ENCODE measurements at places on chromosomes 3 and 15.
A peak's percentile ranks its signal among the peaks of the same experiment; 100 is the strongest.

DNA sequence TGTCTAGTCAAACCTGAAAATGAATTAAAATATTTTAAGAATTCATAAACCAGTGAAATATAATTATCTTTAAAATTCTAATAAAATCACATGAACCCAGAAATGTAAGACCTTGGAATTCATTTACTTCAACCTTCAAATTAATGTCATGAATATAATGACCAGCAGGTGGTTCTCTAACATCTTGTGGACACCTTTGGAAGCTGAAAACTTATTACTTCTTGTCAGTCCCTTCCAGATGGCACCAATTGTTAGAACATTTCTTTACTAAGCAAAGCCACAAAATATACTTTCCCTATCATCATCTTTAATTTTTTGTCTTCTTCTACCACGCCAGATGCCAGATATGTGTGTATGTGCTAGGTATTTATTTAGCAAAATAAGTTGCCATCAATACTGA, 240.0 kb downstream of the MBNL1 start:
- no peak for DNase-seq

GRCh38 chr3:62798000-62798399, 77.2 kb downstream of the CADPS start:
- no peak for DNase-seq

- DNase-seq, result no peak
These were observed 25.8 kb upstream of the ALDH1A3 start for GRCh38 chr15:100853676-100854440.

- no peak for DNase-seq
These were observed 687.9 kb downstream of the SQOR start for GRCh38 chr15:46322753-46323152.

GRCh38 chr3:23968463-23969184, 23.5 kb downstream of the NR1D2 start:
- no peak for DNase-seq

- DNase-seq, result no peak
These were observed 6.3 kb upstream of the BHLHE40 start for GRCh38 chr3:4972652-4973643.

DNA sequence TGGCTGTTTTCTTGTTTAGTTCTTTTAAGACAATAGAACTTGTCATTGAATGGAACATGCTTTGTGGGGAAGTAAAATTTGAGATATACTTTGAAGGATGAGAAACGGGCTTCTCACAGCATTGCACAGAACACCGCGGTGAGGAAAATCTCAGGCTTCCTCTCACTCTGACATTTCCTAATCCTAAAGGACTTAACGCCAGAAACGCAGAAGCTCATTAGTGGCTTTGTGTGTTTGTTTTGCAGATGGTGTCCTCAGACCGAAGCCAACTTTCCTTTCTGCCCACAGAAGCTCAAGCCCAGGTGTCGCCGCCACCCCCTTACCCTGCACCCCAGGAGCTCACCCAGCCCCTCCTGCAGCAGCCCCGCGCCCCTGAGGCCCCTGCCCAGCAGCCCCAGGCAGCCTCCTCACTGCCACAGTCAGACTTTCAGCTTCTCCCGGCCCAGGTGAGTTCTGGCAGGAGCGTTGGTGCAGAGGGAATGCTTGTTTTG, 78.9 kb upstream of the BLM start:
- DNase-seq, result no peak

GRCh38 chr3:14220933-14221332, 42.3 kb downstream of the LSM3 start:
- DNase-seq, result no peak

DNA sequence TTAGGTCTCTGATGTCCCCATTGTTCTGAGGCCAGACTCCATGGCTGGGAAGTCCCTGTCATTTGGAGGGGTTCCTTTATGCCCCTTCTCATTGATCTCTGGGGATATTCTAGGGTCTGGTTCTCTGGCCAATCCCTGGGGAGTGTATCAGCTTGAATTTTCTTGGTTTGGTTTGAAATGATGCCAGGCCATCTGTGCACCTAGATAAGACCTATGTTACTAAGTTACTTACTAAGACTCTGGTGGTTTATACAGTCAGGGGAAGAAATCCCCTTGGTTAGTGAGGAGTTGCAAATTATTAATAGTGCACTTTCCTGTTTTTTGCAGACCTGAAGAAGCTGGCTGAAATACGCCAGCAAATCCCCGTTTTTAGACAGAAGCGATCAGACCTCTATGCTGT, 20.3 kb downstream of the NIT2 start:
- no peak for DNase-seq

- no peak for DNase-seq
These were observed 516.1 kb downstream of the ZIC1 start for GRCh38 chr3:147925272-147925671.

DNA sequence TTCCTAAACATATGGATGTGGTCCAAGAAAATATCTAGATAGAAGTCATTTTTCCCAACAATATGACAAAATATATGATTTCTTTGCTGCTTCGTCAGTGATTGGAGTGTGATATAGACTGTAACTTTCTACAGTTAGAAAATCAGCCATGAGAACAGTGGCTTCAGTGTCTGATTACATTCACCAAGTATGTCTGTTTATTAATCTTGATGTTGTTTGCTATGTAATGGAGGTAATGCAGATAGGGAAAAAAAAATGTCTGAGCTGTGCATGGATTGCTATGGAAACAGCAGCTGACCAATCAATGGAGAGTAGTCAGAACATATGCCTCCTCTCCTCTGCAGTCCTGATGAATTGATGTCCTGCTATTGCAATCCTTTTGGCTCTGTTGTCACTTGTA, 72.3 kb upstream of the GAP43 start:
- no peak for DNase-seq

DNA sequence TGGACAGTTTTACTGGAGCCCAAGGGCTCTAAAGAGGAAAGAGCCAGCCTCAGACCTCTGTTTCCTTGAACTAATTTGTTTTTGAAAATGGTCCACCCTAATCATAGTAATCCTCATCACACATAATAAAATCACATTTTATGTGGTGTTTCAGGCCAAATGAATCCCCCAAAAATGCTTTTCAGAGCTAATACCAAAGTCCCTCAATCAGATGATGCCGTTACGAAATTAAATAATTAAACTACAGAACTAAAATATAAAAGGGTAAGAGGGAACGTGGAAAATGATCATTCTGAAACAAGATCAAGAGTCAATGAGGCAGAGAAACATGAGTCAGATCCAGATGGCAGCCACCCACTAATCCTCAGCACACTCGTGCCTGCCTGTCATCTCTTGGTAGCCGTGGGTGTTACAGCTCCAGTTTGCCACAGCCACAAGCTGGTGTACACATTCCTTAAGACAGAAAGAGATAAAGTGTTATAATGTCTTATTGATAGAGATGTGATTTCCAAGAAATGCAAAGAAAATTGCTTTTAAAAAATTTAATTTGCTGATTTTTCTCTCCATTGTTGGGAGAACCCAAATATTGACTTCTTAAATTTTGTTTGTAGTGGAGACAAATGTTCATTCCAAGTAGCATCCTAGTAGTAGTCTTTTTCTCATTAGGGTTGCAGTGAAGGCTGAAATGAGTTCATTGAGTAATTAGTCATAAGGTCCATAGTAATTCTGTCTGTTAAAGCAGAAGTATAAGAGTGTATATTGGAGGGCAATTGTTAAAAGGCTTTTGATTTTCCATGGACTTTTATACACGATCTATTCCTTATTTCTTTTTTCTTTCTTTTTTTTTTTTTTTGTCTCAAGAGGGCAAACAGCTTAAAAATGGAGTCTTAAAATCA, 104.2 kb downstream of the AGBL1 start:
- DNase-seq, result no peak

DNA sequence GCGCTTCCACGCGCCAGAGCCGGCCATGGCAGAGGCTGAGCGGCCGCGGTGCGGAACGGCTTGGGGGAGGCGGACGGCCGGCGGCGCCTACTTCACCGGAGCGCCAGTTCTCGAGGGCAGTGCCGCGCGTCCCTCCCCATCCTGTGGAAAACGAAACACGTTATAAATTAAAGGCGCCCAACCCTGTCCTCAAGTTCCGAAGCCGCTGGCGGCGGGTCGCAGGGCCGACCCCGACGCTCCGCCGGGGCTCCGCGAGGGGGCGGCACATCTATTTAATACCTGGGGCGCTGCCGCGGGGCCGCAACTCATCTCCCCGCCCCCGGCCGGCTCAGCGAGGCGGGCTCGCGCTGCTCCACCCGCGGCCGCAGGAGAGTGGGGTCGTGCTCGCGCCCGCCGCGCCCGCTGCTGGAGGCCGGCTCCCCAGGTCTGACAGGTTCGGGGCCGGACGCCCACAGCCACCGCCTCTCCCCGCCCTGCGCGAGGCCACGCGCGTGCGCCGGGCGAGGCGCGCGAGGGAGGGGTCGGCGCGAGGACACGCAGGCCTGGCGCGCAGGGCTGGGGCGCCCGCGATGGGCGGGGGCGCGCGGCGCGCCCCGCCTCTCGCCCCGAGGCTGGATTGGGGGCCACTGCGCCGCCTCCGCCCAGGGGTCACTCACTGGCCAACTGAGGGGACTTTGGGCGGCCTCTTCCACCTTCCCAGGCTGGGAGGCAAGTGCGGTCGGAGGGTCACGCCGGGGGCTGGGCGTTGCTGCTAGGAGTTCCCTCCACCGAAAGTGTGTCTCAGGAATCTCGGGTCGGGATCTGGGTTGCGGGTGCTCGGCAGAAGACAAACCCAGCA, at the start of gene SLC30A4:
TSS of gene SLC30A4 (minus strand) at position 428 of the 838 bp plus-strand sequence. CDS start at position 27, 401 bp downstream.
- peak; percentile 88 for DNase-seq

DNA sequence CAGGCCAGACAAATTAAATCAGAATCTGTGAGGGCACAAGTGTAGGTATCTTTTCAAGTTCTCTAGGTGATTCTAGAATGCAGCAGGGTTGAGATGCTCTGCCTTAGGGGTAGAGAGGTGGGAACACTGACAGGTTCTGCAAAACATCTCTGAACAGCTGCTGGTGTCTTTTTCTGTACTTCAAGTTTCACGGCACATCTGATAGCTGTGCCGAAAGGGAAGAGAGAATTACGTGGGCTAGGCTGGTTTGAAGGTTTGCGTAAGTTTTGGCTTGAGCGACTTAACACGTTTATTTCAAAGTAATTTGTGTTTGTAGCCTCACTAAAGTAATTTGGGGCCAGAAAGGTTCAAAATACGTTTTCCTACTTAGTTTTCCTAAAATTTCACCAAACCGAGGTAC, 22.5 kb downstream of the PXK start:
- DNase-seq, result peak; percentile 70

GRCh38 chr3:89851974-89852621, 744.7 kb downstream of the EPHA3 start:
- no peak for DNase-seq

DNA sequence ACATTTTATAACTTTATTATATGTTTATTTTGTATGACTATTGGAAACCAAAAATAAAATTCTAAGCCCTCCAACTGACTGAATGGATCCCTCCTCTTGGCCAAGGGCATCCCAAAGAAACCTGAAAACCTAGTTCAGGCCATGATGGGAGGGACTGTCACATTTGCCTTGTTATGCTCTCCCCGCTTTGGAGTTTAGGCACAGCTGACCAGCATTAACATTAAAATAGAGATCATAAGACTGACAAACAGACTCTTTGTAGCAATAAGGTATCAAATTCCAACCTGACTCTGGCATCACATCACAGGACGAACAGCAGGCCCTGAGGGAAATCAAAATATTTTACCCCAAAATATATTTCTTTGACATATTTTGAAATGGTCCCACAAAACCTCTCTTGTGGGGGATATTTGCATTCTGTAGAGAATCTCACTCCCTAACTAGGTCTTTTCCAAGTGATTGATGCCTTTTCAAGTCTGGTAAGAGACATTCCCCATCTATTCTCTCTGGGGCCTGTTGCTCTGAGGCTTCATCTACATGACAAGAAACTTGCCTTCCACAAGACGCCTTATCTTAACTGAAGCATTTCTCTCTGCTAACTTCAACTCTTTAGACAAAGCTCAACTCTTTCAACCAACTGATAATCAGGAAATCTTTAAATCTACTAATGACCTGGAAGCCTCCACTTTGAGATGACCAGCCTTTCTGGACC, 81.8 kb upstream of the PRR23E start:
- DNase-seq, result no peak

DNA sequence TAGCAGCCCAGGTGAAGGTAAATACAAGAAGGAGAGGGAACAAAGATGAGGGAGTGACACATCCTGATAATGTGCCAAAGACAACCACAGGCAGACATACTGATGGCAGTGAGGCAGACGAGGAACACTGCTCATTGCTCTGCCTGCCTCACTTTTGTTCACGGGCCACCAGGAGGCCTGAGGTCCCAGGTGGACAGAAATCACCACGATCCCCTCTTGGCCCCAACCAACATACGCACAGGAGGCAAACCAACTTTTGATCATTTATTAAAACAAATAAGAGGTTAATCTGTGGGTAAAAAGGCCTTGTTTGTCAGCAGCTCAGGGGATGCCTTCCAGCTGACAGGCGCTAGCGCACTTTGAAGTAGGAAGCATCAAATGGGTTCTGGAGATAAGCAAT, 4.2 kb downstream of the ALG1L2 start:
- DNase-seq, result no peak

DNA sequence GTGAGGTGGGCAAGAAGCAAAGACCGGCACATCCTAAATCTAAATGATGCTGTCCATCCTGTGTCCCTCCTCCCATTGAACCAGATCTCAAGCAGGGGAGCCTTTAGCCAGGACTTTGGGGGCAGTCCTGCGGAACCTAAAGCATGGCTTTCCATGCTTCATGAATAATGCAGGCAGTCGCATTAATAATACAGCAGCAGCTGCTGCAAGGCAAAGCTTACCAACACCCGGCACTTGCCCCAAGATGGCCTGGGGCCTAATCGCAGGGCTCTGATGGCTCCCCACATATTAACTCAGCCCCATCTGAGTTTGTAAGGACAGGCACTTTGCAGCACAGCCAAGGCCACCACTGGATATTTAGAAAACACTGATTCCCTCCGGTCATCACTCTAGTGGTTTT, 114.4 kb downstream of the NTRK3 start:
- no peak for DNase-seq

DNA sequence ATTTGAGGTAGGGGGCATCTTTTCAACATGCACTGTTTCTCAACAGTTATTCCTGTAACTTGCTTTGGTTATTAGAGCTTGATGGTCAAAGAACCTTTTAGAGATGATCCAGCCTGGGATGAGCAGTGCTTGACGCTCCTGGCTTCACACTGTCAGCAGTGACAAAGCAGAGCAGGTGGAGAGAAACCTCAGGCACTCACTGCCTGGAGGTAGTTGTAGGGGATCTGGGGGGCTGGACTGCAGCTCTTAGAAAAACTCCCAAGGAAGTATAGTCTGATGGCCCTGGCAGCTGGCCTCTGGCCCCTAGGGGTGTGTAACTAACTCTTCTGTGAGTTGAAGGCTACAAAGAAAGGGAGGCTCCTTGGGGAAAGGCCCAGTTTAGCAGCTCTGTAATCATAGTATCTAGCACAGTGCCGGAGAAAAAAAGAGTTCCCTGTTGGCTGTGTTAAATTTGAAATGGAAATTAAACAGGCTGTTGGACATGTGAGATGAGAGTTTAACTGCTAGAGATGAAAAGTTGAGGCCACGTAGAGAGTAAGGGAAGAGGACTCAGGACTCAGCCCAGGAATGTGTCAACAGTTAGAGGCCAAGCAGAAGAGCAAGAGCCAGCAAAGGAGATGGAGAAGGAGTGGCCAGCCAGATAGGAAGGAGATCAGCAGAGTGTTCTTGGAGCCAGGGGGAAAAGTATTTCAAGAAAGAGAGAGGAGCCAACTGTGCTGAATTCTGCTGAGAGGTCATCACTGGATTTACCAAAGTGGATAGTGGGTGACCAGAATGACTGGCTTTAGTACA, 14.2 kb downstream of the OXNAD1 start:
- DNase-seq, result no peak

- no peak for DNase-seq
These were observed 57.8 kb upstream of the LEKR1 start for GRCh38 chr3:156768390-156768789.

- no peak for DNase-seq
These were observed 177.7 kb upstream of the NR2E3 start for GRCh38 chr15:71632576-71633195.

All from GM10248 (cell line).